ENCODE measurements at places on chromosomes 4 and X.

DNA sequence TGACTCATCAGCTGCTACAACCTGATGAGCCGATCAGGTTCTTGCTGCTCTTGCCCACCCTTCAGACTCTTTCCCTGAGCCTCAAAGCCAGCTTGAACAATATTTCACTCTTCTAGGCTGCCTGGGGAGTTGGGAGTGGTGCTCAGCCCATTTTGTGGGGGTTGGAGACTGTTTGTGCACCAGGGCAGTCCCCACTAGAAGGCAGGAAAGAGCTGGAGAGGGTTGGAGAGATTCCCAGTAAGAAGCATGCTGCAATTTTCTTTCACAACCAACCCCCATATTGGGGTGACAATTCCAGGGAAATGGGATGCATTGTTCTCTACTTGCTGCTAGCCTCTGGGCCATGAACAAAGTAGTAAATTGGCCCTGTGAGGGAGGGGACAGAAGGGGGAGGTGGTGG lies 44.1 kb downstream of the SLC16A2 start:
- no peak for DNase-seq

DNA sequence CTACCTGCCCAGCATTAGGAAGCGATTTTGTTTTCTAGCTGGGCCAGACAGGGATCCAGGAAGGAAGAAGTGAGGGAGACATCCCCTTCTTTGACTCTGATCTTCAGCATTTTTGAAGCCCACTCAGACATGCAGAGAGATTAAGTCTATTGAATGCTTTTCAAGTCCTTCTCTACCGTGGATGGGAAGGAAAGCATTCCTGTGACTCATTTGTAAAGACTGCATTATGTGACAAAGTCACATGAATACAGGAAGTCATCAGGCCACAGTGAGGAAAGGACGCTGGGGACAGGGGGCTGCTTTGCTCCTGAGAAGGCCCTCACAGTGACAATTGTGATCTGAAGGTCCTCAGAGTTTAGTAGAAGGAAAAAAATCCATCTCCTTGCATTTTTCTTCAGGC lies 67.4 kb upstream of the GBA3 start:
- DNase-seq, result no peak

- no peak for DNase-seq
Measured at GRCh38 chrX:96183843-96184242, 500.8 kb upstream of the DIAPH2 start.

DNA sequence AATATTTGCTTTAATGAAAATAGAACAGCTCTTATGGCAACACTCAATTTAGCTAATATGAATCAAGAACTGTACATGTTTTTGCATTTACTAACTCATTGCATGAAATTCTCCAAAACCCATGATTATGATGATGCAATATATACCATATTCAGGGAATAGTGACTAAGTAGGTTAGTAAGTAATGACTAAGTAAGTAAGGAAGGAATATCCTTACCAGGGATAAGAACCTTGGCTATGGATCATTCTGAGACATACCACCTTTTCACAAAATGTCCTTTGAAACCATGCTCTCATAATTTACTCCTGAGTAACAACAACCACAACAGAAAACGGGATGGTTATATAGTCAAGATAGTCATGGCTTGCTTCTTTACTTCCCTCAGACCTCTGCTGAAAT lies 1513.0 kb downstream of the STIM2 start:
- no peak for DNase-seq

DNA sequence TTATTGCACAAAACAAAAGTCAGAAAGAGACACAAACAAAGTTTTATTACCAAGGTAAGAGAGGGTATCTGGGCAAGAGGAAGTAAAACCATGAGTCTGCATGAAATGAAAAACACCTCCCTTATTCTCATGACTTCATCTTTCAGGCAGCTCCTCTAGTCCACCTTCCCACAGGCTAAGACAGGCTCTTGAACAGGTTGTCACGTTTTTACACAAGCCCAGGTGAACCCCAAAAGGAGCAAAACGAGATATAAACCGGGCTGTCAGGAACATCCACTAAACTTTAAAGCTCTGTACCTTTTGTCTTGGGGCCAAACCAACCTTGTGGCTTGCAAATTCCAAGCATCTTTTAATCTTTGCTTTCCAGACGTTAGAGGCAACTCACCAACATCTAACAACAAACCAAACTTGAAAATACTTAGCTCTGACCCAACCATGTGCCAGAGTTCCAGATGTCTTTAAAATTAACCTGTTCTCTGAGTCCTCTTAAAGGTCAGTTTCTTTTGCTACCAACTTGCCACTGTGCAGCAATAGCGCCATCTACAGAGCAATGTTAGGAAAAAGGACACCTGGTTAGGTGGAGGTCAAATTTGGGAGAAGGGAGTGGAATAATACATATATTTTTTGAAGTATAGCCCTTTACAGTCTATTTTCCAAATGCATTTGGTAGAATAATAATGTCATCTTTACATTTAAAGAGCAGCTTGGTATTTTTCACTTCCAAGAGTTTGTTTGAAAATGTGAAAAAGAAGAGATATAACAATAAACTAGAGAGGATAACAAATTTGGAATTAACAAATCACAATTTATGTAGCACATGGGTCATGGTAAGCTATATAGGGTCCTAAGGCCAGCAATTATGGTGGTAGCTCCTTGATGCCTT lies 73.1 kb downstream of the QRFPR start:
- no peak for DNase-seq

GRCh38 chr4:15493411-15493810 lies 23.7 kb downstream of the CC2D2A start:
- no peak for DNase-seq

GRCh38 chrX:123081776-123082175 lies 102.3 kb upstream of the GRIA3 start:
- DNase-seq, result no peak

DNA sequence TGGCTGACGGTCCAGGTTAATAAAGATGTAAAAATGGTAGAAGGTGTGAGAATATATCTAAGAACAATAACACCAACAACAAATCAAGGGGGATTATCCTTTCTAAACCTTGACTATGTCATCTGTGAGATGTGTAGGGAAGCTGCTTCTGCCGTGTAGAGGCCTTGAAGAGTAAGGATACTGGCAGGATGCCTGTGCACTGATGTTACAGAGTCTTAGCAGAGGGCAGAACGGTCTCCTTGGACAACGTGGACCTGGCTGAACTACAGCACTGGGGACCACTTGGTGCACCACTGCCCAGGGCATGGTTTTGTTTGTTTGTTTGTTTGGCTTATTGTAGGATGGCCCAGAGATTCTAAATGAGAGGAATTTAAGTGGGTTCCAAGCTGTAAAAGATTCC lies 33.5 kb downstream of the GPAT3 start:
- no peak for DNase-seq

GRCh38 chr4:91366554-91366953 lies 937.2 kb upstream of the GRID2 start:
- DNase-seq, result no peak

GRCh38 chrX:22090181-22090580 lies 58.1 kb downstream of the PHEX start:
- DNase-seq, result no peak

GRCh38 chrX:103157496-103158316 lies 57.2 kb upstream of the BEX4 start:
- no peak for DNase-seq

- DNase-seq, result no peak
Measured at GRCh38 chr4:102627831-102628523, 126.8 kb downstream of the NFKB1 start.

DNA sequence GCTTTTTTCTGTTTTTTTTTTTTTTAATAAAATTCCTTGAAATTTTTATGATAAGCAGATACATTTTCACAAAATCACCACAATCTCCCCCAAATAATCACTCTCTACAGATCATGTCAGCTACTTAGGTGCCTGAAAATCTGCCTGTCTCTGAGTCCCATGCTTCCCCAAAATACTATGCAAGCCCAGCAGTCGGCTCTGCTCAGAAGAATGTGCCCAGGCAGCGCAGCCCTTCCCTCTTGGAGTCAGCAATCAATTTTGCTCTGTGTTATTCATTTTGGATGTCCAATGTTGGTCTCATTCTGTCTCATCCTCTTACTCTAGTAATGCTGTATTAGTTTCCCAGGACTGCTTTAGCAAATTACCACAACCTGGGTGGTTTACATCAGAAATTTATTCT lies 24.9 kb upstream of the C1QTNF7 start:
- DNase-seq, result no peak

DNA sequence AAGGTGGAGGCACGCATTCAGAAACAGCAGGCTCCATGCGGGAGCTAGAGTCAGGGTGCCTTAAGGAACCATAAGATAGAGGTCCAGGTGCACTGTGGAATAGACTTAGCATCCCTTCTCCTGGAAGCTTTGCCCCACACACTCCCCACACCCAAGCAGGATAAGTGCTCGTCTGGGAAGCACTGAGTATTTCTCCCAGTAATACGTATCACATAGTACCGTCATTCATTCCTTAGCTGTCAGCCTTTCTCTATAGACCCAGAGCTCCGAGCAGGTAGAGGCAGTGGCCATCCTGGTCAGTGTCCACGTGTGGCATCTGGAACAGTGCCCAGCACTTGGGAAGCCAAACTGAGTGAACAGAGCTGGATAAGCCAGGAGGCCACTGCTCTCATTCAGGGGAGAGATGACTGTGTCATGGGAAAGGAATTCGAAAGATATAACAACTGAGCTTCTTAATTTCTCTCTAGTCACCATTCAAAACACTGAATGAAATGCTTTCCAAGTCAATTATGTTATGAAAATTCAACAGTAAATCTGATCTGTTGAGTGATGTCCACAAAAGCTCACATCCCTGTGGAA lies 9.9 kb downstream of the APBB2 start:
- DNase-seq, result peak; percentile 79

GRCh38 chrX:16005917-16006316 lies 117.4 kb upstream of the GRPR start:
- DNase-seq, result no peak

GRCh38 chrX:154022108-154022507 lies 2.4 kb upstream of the IRAK1 start:
- DNase-seq, result no peak

- DNase-seq, result no peak
Measured at GRCh38 chr4:117793845-117794480, 240.3 kb upstream of the NDST3 start.

DNA sequence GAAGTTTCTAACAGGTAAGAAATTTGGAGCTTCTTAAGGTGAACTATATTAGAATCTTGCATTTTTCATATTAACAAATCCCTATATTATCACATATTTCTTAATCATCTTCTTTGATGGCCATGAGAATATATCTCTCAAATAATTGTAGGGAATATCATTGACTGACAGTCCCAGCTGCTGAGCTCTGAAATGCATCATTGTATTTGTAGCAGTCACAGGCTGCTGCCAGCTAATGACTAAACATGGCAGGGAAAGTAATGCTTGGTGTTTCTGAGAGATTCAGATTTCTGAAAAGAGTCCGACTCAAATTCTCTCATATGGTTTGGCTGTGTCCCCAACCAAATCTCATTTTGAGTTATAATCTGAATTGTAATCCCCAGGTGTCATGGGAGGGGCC lies 171.9 kb downstream of the TRAM1L1 start:
- no peak for DNase-seq

DNA sequence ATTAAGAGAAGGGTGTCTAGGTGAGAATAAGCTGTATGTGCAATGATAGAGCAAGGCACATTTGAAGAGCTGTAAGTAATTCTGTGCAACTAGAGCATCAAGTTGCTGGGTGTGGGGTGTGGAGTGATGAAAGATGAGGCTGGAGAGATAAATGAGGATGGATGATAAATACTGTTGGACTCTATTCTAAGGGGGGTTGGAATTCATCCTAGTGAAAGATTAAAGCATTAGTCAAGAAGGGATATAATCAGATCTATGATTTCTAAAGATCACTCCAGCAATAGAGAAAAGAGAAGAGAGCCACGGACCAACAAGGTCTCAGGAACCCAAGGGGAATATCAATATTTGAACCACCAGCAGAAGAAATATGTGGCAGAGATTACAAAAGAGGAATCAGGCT lies 415.0 kb upstream of the RPS6KA3 start:
- DNase-seq, result no peak

DNA sequence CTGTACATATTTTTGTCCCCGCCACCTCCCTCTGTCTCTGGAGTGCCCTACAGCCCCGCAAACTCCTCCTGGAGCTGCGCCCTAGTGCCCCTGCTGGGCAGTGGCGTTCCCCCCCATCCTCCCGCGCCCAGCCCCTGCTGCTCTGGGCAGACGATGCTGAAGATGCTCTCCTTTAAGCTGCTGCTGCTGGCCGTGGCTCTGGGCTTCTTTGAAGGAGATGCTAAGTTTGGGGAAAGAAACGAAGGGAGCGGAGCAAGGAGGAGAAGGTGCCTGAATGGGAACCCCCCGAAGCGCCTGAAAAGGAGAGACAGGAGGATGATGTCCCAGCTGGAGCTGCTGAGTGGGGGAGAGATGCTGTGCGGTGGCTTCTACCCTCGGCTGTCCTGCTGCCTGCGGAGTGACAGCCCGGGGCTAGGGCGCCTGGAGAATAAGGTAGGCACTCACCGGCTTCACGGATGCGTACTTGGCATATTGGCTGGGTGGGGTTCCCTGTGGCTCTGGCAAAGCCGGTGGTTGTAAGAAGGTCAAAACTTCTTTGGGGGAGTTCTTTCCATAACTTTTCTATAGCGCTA lies 653 bp downstream of the HHIP start:
- no peak for DNase-seq

DNA sequence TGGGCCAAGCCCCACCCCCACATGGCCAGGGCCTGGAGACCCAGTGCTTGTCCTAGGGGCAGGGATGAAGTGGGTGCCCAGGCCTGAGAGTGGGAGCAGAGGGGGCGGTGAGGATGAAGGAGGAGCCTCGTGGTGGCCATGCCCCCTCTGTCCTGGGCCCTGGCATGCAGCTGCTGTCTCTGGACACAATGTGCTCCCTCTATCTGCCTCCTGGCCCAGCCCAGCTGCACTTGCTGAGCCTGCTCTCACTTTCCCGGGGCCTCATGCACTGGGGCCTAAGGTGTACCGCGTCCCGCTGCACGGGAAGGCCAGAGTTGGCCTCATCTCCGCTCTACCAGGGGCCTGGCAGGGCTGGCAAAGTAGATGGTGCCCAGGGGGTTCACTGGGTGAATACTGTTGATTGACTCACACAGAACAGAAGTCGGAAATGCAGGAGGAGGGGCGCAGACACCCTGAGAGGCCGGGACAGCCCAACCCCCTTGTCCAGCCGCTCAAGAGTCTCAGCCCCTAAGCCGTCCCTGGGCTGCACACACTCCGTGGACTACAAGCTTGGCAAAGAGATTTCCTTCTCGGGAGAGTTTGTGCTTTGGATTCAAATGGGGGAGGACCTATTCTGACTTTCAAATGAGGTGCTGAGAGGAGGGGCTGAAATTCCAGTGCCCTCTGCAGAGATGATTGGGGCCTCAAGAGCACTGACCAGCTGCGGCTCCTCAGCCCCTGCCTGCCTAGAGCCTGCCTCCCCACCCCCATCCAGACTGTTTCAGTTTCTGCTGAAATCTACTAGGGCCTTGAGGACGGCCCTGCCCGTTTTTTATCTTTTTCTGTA lies 112.4 kb downstream of the PSAPL1 start:
- DNase-seq, result no peak

DNA sequence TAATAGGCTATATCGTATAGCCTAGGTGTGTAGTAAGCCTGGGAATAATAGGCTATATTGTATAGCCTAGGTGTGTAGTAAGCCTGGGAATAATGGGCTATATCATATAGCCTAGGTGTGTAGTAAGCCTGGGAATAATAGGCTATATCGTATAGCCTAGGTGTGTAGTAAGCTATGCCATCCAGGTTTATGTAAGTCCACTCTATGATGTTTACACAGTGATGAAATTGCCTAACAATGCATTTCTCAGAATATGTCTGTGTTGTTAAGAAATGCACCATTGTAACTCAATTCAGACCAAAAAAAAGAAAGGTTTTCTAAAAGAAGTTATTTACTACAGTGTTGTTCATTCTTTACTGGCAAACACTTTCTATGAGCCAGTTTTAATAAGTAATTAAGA lies 1387.2 kb downstream of the STIM2 start:
- DNase-seq, result no peak

Data from right cardiac atrium (tissue), 5 donors.